ENCODE measurements at places on chromosomes 1 and 21.

DNA sequence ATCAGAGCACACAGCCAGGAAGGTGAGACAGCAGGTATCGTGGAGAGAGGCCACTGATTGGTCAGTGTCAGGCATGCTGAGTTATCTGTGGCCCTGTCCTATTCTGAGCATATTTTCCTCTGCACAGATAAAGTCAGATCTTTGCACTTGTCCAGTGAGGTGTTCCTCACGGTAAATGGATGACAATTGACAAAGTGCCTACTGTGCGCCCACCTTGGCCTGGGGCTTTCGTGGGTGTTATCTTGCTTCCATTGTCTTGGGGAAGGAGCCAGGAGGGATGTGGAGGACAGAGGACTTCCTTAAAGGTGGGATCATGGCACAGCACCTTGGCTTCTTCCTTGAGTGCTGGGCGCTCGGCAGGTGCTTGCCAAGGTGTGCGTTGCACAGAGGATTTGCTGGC lies 46.0 kb upstream of the WNT4 start:
- no peak for DNase-seq

DNA sequence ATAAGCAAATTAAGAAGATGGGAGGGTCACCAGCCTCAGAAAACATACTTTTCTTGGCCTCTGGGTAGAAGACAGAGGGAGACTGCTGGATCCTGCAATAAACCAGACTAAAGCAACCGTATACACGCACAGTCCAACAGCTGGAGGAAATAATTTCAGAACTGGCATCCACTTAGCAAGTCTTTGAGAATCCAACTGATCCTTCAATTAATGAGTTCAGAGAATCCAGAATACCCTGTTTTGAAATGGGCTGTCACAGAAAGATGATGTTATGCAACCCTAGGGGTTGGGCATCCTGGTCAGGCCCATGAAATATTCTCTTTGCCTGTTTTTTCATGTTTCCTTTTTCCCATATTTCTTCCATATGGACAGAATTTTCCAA lies 134.0 kb upstream of the MAGI3 start:
- DNase-seq = no peak

DNA sequence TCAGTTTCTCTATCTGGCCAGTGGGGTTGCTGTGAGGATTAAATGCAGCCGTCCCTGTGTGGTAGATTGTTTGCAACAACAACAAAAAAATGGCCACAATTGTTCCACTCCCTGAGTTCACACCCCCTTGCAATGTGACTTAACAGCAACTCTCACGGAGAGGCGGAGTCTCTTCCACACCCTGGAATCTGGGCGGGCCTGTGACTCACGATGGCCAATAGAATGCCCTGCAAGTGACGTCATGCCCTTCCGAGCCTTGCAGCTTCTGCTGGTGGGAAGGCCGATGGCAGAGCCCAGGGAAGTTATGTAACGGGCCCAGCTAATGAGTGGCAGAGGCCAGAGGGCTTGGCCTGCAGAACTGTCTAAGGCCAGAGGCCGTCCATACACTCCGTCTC lies 87.9 kb downstream of the RIPK4 start:
- peak; percentile 78 for DNase-seq

GRCh38 chr1:16922466-16922865 lies 735 bp downstream of the CROCC start:
- DNase-seq = no peak

DNA sequence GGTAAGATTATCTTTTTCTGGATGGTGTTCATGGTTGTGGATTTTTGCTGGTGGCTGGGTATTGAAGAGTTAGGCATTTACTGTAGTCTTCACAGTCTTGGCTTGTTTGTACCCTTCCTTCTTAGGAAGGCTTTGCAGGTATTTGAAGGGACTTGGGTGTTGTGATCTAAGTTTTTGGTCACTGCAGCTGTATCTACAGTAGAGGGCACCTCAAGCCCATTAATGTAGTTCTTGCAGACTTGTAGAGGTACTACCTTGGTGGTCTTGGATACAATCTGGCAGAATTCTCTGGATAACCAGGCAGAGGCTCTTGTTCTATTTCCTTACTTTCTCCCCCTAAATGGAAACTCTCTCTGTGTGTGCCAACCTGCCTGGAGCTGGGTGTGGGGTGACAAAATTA lies 155.8 kb upstream of the BRINP3 start:
- DNase-seq = no peak

- no peak for DNase-seq
Observed at GRCh38 chr1:90143591-90143990, 148.7 kb downstream of the ZNF326 start.

- no peak for DNase-seq
Observed at GRCh38 chr1:178536329-178536728, 23.4 kb downstream of the TEX35 start.

DNA sequence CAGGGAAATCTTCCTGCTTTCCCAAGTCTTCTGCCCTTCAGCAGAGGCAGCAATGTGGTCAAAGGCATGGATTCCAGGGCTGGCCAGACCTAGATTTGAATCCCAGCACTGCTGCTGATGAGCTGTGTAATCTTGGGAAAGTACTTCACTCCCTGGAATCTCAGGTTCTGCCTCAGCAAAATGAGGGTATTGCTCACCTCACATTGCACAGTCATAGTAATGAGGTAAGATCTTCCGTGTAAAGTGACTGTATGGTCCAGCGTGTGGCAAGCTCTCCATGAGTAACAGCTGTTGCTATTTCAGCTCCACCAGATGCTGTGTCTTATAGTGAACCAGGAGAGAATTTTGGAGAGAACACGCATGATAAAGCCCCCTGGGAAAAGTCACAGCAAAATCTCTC lies 56.1 kb upstream of the F3 start:
- no peak for DNase-seq

- no peak for DNase-seq
Observed at GRCh38 chr1:61400131-61400770, 317.9 kb downstream of the NFIA start.

DNA sequence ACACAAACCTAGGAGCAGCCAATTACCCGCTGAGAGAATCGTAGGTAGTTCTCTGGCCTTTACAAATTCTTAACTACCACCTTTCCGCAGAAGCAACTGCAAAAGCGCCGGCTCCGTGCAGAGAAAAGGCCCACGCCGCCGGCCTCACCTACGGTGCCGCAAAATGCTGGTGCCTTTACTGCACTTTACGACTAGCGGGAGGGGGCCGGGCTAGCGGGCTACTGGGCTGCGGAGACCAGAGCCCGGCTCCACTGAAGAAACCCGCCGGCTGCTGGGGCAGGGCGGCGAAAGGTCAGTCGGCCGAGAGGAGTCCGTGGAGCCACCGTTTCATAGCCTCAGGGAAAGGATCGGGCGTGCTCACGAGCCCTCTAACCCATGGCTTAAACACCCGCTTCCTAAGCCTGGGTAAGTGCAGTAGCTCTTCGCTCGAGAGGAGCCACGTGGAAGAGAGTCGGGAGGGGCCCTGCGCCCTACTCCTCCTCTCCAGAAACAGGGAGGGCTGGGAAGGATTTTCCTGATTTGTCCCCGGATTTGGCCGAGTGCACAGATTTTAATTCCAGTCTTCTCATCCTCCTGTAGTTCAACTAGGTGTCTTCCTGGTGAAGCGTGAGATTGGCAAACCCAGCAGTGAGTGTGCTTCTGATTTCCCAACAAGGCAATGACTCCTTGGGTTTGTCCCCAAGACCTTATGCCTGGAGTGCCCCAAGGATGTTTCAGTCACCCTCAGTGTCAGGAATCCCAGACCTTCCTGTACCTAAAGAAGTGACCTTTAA lies at the start of gene DPH5:
Gene DPH5 (minus strand): TSS at position 128 of the 773 bp plus-strand sequence. CDS start 341 bp downstream, outside the sequence.
- DNase-seq = peak; percentile 96

DNA sequence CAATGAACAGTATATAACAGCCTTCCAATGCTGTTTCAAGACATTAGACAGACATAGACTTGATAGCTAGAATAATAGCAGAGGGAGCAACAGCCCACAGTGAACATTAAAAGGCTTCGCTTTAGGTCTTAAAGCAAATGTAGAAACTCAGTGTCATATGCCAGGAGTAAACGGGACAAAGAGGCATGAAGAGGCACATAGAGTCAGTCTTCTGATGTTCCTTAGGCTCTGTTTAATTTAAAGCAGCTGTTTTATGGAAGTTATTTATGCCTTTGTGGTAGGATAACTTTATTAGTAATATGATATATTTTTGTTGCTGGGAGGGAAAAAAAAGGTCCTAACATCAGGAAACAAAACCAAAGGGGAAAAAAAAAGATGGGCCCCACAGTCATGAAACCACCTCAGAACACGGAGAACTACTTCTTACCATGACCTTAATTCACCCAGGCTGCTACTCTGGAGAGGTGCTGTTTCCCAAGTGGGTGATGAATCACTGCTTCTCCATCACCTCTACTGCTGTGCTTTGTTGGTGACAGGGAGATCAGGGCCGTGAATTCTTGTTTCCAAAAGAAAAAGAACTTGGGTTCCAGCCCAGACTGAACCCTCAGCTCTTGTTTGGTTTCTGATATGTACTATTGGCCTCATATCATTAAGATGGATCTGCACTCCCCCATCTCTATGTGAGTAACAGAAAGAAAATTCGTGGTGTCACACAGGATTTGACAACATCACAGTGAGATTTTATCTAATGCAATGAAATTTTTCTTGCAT lies 616.9 kb downstream of the KIF26B start:
- DNase-seq = no peak

DNA sequence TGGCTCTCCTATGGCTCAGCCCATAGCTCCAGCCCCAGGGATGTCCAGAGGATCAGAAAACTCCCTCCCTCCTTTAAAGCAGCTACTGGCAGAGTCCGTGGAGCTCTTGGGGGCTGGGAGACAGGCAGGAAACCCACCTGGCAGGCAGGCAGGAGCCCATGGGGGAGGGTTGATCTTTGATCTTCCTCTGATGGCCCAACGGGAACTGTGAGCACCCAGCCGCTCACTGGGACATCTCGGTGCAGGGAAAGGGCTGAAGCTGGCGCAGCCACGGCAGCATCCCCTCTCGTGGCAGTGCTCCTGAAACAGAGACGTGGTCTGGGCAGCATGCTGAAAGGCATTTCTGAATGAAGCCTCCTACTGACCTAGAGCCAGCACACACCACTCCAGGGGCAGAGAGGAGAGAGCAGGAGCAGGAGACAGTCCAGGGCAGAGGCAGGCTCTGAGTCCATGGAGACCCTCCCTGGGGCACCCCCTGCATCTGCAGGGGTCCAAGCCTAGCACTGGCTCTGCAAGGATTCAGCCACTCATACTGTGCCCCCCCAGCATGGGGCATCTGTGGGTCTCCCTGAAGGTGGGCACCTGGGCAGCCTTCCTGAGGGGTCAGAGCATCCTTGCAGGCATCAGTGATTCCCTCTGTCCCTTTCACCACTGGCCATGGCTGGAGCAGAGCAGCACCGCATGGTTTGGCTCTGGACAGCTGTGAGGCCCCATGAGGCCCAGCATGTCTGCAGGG lies 4.9 kb upstream of the SLX9 start:
- no peak for DNase-seq

- no peak for DNase-seq
Observed at GRCh38 chr1:25990702-25991395, 7.0 kb downstream of the PAFAH2 start.

DNA sequence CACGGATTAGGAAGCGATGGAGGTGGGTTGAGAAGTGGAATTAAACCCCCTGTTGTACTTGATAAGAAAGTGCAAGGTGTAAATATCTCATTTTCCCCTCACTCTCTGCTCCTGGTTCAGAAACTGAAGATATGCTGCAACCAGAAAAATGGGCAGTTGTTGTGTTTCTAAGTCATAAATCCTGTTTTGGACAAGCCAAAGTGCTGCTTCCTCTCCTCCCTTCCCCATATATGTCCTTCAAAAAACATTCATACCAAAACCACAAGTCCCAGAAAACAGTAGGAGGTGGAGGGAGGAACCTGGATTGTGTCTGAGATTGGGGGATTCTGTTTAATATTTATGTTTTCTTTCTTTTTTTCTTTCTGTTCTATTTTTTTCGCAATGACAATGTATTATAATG lies 13.6 kb upstream of the ZNF362 start:
- DNase-seq = no peak

DNA sequence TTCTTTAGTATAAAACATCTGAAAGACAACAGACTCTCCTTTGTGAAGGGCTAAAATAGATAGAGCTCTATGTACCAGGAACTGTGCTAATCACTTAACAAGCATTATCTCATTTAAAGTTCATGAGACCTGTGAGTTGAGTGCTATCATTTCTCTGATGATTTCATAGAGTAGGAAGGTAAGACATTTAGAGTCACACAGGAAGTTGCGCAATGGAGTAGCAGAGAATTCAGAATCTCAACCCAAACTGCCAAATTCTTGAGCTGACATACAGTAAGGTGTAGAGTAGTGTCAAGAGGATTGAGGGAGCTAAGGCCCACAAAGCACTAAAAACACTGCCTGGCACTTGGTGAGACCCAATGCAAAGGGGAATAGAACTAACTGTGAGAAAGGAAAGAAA lies 384.3 kb downstream of the NTNG1 start:
- no peak for DNase-seq

DNA sequence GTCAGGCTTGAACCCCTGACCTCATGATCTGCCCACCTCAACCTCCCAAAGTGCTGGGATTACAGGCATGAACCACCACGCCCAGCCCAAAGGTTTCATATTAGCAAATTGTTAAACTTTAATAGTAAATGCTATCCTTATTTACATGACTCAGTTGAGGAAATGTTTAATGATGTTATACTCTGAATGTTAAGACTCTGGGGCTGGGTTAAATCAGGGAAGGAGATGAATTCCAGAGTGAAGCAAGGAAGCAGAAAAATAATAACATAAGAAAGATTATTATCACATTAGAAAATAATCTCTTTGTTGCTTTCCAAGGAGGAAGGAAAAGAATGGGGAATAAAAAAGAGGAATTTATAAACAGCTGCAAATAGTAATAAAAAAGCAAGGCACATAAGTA lies 105.3 kb downstream of the PTGS2 start:
- DNase-seq = no peak

DNA sequence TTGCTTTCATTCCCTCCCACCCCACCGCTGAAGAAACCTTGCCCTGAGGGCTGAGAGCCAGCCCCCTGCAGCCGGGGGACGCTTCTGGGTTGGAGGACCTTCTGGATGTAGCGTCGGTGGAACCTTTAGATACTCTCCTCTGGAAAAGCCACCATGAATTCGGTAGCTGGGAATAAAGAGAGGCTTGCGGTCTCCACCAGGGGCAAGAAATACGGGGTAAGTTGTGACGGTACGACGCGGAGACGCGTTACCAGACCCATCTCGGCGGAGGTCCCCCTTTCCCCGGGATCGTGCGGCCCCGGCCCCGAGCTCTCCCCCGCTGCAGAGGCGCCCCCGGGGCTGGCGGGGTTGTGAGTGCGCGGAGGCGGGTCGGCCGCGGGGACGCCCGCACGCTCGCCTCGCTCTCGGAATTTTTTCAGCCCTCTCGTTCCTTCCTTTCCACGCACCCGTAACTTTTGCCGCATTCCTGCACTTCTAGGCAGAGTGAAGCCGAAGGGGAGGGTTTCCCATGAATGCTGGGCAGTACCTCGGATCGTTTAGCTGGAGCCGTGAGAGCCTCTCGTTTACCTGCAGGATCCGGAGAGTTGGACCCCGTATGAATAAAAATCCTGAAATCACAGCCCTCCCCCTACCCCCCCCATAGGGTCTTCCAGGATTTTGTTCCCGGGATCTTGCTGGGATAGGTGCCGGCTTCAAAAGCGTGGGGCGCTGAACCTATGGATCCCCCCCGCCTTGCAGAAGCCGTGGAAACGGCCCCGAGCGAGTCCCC lies 671 bp downstream of the KIF26B start:
- no peak for DNase-seq

- no peak for DNase-seq
Observed at GRCh38 chr21:41361053-41361785, 608 bp upstream of the MX2 start.

All from head of caudate nucleus (tissue), 42 donors.